ENCODE measurements at places on chromosomes 4 and X.

GRCh38 chr4:5462896-5463295 is 245.5 kb downstream of the EVC2 start:
- no peak for DNase-seq

GRCh38 chrX:148443216-148443615 is 57.2 kb upstream of the AFF2 start:
- no peak for DNase-seq

DNA sequence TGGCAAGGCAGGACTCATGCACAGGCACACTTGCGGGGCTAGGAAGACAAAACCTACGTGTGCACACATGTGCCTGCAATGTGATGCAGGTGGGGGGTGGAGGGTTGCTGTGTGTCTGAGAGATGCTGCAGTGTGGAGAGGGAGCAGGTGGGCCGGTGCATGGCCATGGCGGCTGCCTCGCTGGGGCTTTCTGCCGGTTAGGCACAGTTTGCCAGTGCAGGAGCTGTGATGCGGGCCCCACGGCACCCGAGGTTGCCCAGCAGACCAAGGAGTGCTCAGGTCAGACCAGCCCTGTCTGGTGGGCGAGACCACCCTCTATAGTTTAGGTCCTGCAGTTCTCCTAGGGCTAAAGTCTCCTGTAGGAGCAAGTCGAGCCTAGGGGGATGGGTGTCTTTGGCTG is 4.4 kb upstream of the AFM start:
- no peak for DNase-seq

- DNase-seq = no peak
Observed at GRCh38 chr4:70392057-70392776, 5.5 kb upstream of the OPRPN start.

GRCh38 chr4:161828061-161828460 is 335.7 kb downstream of the FSTL5 start:
- no peak for DNase-seq

DNA sequence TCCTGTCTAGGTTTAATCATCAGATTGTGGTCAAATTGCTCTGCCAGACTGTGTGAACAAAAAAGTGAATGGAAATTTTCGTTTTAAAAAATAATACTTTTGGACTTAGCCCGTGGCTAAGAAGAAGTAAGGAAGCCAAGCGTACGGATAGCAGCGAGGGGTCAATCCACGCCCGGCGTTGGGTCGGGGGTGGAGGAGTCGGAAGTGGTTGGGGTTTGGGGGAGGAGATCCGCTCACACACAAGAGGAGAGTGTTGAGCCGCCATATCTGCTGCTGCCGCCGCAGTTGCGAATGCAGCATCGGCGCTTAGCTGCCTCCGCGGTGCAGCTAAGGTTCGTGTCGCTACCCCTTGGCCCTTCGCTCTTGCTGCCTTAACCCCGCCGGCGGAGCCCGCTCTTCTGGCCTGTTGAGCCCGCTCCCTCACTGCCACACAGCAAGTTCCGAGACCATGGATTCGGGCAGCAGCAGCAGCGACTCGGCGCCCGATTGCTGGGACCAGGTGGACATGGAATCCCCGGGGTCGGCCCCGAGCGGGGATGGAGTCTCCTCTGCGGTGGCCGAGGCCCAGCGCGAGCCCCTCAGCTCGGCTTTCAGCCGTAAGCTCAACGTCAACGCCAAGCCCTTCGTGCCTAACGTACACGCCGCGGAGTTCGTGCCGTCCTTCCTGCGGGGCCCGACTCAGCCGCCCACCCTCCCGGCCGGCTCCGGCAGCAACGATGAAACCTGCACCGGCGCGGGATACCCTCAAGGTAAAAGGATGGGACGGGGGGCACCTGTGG is at the start of gene GSPT2:
TSS of gene GSPT2 (plus strand) at position 264 of the 779 bp plus-strand sequence. CDS start at position 449, 185 bp downstream.
- DNase-seq = peak; percentile 67

- DNase-seq = no peak
Observed at GRCh38 chr4:85812776-85813175, 337.8 kb downstream of the ARHGAP24 start.

DNA sequence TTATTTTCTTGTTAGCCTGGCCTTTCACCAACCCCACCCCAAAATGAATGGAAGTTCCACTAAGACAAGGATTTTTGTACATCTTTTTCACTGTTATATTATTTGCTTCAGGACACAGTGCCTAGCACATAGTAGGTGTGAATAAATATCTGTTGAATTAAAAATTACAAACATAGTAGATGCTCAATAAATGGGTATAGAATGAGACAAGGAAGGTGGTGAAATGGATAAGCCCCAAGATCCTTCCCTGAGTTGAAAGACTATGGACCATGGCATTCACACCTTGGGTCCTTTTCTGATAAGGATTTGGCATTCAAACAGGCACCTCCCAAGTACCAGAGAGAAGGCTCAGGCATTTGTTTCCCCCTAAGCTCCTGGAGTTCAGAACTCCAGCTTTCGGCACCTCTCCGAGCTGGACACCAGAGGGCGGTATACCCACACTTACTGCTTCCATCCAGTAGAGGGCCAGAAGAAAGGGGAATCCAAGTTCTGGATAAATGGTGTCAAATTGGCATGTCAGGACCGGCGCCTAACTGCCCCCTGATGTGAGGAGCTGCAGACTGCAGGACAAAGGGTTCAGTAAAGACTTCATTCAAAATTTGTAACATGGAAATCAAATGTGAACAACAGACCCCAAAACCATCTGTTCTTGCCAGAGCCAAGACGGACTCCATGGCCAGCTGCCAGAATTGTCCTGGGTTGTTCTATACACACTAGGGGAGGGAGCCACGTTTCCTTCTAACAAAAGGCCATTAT is 193.0 kb downstream of the GPC3 start:
- peak; percentile 60 for DNase-seq

- no peak for DNase-seq
Observed at GRCh38 chr4:139593091-139593564, 37.1 kb upstream of the SETD7 start.

DNA sequence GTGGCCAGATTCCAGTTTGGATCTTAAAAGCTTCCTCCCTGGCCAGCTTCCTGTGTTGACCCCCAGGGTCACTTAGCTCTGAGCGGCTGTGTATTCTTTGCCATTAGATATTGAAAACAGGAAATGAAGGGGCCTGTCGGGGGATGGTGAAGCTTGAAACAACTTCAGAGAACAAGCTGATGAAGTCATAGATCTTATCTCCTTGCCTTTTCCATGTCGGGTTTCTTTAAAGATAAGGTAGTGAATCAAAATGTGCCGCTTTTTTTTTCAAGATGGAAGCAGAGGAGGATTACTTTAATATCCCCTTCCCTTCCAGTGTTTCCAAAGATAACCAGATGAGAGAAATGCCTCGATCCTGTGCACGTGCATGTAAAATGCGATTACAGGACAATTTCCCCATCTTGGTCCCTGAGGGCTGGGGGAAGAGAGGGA is 508.5 kb downstream of the MID1IP1 start:
- DNase-seq = no peak

- DNase-seq = no peak
Observed at GRCh38 chr4:11842620-11843263, 414.0 kb upstream of the HS3ST1 start.

DNA sequence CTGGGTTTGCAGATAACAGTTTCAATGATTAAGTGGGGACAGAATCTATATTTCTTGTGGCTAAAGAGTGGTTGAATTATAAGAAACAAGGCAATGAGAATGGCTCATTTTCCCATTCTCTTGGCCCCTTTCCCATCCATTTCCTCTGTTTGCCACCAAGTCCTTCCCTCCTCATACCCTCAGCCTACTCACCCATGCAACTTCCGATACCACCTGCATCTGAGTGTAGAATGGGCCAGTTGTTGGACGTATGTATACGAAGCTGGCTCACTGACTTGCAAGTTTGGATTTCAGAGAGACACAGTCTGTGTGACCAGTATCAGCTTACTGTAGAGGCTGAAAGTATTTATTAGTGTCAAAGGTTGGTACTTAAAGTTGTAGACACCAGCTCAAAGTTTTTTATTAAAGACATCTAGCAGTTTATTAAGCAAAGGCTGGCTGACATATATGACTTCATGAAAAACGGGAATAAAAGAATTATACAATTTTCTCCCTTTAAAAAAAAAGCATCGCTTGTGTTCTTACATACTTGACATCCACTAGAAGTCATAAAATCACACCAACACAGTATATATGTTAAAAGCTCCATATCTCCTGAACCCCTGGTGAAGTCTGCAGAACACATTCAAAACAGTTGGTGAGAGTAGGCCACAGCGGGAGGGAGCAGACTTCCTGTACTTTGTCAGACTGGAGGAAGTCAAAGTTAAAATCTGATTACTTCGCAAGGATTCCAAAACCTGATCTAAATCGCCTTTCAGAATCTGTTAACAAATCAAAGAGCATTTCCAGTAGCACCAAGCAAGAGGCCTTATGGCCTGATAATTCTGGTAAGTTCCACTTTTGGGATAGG is 22.4 kb upstream of the STIM2 start:
- DNase-seq = no peak

GRCh38 chrX:9393571-9393970 is 71.3 kb upstream of the TBL1X start:
- DNase-seq = peak; percentile 45

DNA sequence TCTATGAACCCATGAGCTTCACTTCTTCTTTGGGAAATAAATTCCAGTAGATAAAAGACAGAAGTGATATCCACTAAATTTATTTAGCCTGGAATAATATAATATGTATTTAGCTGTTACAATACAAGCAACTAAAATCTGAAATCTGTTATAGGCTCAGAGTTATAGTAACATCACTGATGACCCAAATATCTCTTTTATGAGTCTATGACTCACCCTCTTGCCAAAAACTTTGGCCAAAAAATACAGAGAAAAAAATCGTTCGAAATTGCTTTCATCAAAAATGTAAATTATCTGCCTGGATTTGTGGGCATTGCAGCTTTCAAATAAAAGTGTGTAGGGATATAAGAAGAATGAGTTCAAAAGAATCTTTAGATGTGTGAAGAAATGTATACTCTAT is 89.4 kb upstream of the DKK2 start:
- no peak for DNase-seq

All from HL-60 (cell line).